Osteoblast (primary cell): ENCODE measurements at places on chromosomes 6 and 20. TPM values are rescaled to one million over a fixed set of nuclear protein-coding genes. Genes with fewer than 3 reads are reported as not detected.

DNA sequence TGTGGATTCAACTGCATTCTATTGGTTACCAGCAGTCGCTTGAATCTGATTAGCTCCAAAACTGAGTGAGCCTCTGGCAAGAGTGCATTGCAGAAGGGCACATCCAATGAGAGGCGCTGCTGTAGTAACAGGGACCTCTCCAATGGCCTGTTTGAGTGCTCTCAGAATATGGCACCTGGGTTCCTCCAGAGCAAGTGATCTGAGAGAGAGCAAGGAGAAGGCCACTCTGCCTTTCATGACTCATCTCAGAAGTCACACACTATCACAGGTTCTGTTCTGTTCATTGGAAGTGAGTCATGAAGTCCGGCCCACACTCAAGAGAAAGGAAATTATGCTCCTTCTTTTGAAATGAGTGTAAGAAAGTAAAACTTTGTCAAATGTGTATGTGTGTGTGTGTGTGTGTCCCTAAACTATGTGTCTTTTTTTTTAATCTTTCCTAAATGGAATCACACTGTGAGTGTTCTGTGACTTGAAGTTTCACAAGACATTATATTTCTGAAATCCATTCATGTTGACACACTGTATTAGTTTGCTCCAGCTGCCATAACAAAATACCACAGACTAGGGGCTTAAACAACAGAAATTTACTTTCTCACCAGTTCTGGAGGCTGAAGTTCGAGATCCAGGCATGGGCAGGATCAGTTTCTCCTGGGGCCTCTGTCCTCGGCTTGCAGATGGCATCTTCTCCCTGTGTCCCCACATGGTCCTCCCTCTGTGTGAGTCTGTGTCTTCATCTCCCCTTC lies 138.3 kb upstream of the CDYL start:
- DNase-seq, result peak; percentile 85

GRCh38 chr6:110185879-110186278 lies 5.7 kb downstream of the CDC40 start:
- peak; percentile 31 for DNase-seq

The FAM184A gene
- total RNA-seq, result under 0.01 and 0.36 TPM in 2 replicates

The GGTLC1 gene
- not detected in 2 replicates for total RNA-seq

DNA sequence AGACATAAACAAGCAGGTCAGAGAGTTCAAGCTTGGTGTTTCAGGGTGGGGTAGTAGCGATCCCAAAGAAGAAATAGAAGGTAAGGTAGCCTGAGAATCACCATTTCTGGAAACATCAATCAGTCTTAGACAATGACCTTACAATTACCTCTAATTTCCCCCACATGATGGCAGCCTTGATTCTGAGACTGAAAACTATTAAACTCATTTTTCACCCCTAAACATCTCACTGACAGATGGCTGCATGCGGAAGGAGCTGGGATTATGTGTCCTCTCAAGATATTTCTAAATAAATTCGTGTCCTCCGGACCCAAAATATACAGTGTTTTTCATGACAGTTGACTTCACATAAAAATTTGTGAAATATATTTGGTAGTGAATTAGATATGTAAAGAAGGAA lies 61.0 kb downstream of the KIF6 start:
- no peak for DNase-seq

The PHACTR2 gene
- 71.7 and 76.9 TPM in 2 replicates for total RNA-seq

DNA sequence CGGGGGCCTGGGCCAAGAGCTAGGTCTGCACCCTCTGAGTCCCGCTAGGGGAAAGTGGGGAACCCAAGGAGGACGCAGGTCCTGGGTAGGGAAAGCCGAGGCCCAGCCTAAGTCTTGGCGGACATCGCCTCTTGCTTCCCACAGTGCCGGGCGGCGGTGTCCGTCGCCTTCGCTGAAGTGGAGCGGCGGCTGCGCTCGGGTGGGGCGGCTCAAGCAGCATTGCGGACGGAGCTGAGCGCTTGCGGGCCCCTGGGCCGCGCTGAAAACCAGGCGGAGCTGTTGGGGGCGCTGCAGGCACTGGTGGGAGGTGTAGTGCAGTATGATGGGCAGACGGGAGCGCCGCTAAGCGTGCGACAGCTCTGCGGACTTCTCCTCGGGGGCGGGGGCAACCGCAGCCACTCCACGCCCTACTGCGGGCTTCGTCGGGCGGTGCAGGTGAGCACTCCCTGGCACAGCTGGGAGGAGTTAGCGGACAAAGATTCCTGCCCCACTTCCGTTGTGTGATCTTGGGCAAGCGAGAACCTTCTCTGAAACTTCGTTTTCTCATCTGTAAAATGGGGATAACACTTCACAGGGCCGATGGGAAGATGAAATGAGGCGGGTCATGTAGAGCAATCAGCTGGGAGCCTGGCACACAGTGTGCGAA lies 4.2 kb downstream of the PRSS16 start:
- peak; percentile 81 for DNase-seq

DNA sequence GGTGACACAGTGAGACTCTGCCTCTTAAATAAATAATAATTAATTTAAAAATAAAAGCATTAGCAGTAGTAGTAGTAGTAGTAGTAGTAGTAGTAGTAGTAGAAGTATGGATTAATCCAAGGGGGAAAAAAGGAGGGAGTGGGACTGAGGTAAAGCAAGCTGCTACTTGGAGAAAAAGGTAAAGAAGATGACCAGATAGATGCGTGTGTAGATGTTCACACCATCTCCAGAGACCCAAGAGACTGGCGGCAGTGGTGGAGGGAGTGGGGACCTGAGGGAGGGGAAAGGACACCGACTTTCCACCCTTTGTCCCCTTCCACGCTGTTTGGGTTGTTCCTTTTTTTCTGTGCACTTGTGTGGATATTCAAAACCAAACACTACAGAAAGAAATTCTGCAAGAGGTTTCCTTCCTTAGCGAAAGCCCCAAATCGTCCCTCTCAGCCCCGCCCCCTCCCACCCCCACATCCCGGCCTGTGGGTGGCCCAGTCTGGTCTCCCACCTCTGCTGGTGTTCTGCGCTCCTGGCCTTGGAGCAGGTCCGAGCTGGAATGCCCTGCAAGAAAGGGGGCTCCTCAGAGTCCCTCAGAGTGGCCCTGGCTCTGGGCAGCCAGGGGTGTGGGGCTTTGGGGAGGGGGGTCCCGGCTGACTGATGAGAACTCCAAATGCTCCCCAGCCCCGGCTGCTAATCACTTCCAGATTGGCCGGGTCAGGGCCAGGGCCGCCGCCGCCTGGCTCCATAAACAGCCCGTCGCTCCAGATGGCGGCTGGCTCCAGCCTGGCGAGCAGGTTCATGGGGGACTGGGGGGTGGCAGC lies 60.2 kb downstream of the UBE2V1 start:
- DNase-seq, result peak; percentile 34

DNA sequence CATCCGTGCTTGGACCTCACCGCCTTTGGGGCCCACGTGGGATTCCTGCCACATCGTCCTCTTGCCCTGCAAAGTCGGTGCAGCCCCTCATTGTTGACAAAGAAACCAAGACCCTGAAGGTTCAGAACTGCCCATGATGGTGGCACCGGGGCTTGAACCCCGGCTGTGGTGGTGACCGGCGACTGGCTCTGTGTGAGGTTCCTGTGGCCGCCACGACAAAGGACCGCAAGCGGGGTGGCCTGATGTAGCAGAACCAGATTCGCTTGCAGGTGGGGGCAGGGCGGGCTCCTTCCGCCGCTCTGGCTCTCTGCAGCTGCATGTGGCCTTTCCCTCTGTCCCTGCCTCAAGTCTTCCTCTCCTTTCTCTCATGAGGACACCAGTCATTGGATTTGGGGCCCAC lies 28.7 kb downstream of the SLCO4A1 start:
- no peak for DNase-seq

DNA sequence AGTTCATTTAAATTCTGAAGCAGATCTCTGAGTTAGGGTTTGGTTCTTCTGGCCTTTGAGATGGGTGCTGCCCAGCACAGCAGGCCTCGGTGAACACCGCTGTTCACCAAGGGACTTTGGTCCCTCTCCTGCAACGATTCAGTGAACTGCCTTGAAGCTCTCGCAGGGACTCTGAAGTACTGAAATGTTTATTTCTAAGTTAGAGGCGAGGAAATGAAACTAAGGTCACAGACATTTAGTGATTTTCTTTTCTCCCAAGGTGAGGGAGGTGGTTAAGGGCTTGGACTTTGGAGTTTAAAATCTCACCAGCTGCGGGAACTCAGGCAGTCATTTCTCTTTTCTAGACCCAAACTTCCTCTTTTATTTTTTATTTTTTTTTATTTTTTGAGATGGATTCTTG lies 26.2 kb downstream of the E2F3 start:
- DNase-seq, result no peak

- DNase-seq, result peak; percentile 96
These were observed 7.7 kb upstream of the FOXF2 start for GRCh38 chr6:1381481-1382330.

GRCh38 chr20:40949346-40949745 lies 79.3 kb upstream of the TOP1 start:
- DNase-seq, result no peak

DNA sequence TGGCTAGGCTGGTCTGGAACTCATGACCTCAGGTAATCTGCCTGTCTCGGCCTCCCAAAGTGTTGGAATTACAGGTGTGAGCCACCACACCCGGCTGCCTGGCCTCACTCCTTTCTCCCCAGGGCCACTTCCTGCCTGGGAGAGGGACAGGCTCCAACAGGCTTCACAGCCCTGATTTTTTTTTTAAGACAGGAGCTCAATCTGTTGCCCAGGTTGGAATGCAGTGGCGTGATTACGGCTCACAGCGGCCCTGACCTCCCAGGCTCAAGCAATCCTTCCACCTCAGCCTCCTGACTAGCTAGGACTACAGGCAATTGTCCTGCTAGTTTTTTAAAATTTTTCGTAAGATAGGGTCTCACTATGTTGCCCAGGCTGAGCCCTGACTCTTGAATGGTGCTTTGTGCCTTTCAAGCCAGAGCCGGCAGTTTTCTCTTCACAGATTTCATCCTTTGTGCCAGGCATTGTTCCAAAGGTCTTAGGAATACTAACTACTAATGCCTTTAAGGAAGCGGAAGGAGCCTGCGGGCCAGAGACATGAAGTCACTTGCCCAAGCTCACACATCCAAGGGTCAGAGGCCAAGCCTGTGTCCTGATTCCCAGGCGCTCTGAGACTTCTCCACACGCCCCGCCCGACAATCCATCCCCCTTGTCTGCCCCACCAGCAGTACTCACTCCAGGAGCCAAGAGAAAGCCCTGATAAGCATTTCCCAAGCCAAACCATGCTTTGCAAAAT lies 19.2 kb downstream of the CAPN11 start:
- DNase-seq, result peak; percentile 90

DNA sequence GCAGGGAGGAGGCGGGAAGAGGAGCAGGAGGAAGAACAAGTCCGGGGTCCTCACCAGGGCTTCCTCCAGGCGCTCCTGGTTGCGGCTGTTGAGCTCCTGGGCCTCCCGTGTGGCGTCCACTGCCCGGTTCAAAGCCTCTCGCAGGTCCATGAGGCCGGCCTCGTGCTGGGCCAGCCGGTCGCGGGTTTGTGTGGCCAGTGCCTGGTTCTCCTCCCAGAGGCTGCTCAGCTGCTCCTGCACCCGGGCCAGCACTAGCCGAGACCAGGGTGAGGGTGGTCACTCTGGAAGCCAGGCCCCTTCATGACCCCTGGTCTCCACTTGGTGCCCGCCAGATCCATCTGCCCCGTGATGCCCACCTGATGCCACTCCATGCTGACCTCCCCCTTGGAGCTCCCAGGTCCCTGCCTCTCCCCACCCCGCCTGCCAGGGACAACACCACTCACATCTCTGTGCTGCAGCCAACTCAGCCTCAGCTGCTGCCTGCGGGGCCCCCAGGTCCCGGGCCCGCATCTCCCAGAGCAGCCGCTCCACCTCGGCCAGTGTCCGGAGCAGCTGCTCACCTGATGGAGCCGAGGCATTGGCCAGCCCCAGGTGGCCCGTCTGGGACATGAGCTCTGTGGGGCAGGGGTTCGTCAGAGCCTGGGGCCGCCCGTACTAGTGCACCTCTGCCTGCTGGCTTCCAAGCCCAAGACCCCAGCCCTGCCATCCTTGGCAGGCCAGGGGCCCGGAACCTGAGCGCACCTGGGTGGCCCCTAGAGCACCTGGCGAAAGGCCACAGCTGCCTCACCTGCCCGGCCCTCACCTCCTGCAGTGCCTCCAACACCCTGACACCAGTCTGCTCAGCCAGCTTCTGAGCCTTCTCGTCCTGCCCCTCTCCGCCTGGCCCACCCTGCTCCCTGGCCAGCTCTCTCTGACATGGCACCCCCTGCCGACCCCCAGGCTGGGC lies 15.9 kb downstream of the ADRM1 start:
- DNase-seq, result no peak

GRCh38 chr20:31705598-31706597 lies 16.8 kb downstream of the BCL2L1 start:
- no peak for DNase-seq

DNA sequence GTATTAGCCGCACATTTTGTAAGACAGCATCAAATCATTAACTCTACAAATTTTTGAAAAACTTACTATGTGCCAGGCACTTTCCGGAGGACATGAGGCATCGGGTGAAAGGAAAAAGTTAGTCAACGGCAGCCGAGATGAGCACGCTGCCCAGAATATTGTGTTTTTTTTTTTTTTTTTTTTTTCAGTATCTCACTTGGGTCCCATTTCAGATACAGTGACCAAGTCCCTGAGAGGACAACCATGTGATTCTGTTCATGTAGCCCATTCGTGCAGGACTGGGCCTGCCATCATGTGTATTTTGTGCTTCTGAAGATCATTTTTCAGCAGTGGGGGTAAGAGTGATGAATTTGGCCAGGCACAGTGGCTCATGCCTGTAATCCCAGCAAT lies 1.3 kb downstream of the SLA2 start:
- no peak for DNase-seq

The PROKR2 gene
- total RNA-seq, result not detected in 2 replicates

GRCh38 chr20:17969278-17969883 lies 563 bp downstream of the MGME1 start:
- peak; percentile 51 for DNase-seq

DNA sequence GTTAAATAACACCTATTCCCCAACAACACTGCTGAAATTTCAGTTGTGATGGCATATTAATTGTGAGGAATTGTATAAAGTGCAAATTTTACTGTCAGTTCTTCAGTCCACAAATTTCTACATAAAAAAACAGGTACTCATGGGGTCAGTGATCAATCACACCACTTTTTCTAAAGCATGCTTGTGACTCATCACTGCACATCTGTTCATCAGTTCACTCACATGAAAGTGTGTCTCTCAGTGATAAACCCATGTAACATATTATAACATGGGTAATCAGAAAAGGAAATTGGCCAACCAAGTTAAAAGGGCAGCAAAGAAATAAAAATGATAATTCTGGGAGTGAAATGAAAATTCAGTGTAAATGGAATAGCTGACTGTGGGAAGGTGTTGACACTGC lies 234.7 kb upstream of the FKBP1C start:
- no peak for DNase-seq

DNA sequence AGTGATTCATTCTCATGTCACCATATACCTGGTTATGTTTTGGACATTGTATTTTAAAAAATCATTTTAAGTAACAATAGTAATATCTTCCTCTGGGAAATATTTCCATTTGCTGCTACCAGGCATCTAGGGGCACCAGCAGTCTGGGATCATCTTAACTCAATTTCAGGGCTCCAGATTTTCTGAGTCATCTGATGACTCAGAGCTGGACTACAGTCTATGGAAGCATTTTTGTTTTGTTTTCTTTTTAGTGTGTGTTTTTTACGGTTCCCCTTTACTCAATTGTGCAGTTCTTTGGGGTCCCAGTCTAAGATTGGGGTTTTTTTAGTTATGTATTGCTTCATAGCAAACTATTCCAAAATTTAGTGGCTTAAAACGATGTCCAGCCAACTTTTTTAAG lies 5.7 kb upstream of the FKBP5 start:
- peak; percentile 37 for DNase-seq
